ENCODE measurements at places on chromosomes 16 and 17. TPM values are rescaled to one million over a fixed set of nuclear protein-coding genes. Genes with fewer than 3 reads are reported as not detected.

DNA sequence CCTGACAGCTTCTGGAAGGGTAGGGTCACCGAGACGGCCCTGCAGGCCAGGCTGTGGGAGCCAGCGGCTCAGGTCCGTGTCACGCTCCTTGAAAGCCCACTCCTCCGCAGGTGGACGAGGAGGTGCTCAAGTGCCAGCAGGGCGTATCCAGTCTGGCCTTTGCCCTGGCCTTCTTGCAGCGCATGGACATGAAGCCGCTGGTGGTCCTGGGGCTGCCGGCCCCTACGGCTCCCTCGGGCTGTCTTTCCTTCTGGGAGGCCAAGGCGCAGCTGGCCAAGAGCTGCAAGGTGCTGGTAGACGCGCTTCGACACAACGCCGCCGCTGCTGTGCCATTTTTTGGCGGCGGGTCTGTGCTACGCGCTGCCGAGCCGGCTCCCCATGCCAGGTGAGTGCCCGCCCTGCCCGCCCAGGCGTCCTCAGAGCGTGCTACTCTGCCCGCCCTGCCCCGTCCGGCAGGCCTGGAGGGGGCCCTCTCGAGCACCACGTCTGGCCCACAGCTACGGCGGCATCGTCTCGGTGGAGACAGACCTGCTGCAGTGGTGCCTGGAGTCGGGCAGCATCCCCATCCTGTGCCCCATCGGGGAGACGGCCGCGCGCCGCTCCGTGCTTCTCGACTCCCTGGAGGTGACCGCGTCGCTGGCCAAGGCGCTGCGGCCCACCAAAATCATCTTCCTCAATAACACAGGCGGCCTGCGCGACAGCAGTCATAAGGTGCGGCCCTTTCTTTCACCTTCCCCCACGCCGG, 1.3 kb downstream of the NAGS start:
- DNase-seq: peak; percentile 62

DNA sequence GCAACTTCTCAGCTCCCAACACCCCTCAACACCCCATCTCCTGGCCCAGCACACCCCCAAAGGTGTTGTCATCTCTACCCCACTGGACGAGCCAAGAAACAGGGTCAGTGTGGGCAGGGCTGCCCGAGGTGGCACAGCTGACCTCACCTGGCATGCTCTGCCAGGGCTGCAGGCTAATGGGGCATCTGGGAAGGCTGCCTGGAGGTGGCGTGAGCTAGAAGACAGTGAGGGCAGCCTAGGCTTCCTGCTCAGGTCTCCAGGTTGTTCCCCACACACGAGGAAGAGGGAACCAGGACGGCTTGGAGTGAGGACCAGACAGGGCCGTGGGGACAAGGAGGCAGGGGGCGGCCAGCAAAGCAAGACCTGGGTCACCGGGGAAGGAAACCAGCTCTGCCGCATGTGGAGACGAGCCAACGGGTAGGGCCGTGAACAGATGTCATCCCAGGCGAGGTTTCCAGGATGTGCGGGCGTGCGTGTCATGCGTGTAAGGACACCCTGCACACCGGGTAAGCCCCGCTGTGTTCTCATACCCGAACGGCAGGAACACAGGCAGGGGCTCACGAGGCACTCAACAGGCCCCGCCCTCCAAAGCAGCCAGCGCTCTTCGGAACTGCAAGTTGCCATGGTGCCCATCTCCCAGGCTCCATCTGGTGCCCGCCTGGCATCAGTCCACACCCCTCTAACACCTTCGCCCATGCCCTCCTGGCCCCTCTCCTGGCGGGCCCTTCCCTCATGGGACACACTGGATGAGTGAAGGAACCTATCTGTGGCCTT, 29.6 kb upstream of the PVALEF start:
- no peak for DNase-seq

DNA sequence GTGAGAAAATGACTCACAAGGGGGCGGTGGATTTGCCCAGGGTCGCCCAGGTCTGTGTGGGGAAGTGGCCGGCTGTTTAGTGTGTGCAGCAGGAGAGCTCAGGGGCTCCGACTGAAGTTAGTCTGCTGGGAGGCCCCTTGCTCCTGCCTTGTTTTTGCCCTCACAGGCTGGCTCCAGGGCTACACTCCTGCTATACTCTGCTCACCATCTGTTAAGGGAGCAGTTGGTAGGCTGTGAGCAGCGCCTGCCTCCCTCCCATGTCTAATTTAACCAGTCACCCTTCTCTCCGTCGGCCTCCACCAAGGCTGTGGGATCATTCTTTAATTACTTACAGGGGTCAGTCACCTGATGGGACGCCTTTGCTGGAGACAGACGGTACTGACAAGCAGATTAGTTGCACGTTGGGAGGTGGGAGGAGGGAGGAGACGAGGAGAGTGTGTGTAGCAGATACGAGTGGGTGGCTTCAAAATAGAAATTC, 35.5 kb downstream of the KSR1 start:
- no peak for DNase-seq

- no peak for DNase-seq
These were observed 152.6 kb downstream of the CYB561 start for GRCh38 chr17:63293323-63294075.

- DNase-seq: no peak
These were observed 6.5 kb downstream of the PRSS27 start for GRCh38 chr16:2713523-2713922.

- no peak for DNase-seq
These were observed 27.0 kb downstream of the SLC7A5 start for GRCh38 chr16:87842209-87842869.

DNA sequence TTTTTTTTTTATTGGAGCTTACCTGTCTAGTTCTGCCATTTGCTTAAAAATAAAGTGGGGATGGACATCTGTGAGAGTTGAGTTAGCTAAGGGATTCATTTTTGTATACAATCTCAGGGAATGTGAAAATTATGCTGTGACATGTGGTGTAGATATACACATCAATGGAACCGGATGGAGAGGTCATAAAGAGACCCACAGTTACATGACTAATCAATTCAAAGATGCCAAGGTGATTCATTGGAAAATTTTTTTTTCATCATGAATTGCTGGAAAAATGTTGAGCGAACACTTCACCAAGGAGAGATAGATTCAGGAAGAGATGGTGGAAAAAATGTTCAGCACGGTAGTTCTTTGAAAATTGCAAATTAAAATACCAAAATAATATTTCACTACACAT, 605.4 kb upstream of the KIF2B start:
- DNase-seq: no peak

GRCh38 chr16:84953190-84953746, 58.1 kb downstream of the ZDHHC7 start:
- DNase-seq: no peak

GRCh38 chr17:82603981-82604448, 44.2 kb downstream of the WDR45B start:
- peak; percentile 58 for DNase-seq

GRCh38 chr17:76681222-76682137, 29.3 kb downstream of the MXRA7 start:
- peak; percentile 83 for DNase-seq

DNA sequence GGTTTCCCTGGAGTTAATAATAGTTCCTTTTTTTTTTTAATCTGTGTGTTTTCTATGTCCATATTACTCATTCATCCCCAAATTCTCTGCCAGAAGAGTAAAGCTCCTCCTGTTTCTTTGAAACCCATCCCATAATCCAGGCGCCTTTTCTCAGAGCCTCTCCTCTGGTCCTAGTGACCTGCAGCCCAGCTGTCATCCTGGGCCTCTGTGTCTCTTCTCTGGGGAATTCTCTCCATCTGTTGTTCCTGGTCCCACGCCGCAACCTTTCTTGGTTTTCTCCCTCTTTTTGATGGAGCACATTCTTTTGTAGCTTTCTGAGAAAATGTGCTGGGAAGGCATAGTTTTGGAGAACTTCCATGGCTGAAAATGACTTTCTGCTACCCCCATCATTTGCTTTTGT, 10.2 kb downstream of the KATNB1 start:
- no peak for DNase-seq

The DNAI2 gene
- total RNA-seq: 0.49 TPM

The EIF5A gene
- 934 TPM for total RNA-seq

The BOLA2B gene
- 188 TPM for total RNA-seq

The TRPV3 gene
- 0.89 TPM for total RNA-seq

The FSCN2 gene
- total RNA-seq: 0.58 TPM

The MIEN1 gene
- total RNA-seq: 39.4 TPM

The KRTAP2-4 gene
- not detected for total RNA-seq

The NOD2 gene
- 9.3 TPM for total RNA-seq

The CLEC18B gene
- total RNA-seq: 0.23 TPM
